Substantia nigra (tissue), 51 donors: ENCODE measurements at places on chromosomes 1 and 21.

DNA sequence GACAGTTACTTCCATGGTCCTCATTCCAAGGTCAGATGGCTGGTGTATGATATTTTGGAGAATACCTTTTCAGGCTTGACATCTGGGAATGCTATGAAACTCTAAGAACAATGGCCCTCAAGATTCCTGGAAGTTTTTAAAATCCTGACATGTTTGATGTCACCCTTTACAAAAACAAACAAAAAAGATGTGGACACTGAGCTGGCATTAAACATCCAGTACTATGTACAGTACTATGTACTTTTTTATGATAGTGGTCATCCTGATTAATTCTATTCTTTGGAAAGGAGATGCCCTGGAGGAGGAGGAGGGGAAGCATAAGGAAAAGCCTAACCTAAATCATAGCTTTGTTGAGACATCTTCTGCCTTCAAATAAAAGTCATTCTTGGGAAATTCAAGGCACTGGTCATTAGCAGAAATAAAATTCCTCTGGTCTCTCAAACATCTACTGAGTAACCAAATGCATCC lies 235.4 kb downstream of the HMCN1 start:
- DNase-seq: no peak

DNA sequence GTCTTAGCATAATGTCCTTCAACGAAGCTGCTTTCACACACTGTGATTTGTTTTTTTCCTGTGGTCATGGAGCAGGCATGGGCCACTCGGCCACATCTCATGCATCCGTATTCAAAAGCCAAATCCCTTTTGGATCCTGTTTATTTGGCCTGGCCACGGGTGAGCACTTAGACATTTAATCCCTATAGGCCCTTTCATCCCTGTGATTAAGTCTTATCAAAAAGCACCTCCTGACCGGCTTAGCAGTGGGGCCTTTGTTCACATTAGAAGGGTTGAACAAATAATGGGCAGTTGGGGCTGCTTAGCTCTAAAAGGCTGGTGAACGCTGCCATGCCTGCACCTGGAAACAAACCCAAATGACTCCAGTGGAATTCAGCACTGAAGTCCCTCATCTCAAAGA lies 2.0 kb downstream of the KCNE2 start:
- DNase-seq: no peak

DNA sequence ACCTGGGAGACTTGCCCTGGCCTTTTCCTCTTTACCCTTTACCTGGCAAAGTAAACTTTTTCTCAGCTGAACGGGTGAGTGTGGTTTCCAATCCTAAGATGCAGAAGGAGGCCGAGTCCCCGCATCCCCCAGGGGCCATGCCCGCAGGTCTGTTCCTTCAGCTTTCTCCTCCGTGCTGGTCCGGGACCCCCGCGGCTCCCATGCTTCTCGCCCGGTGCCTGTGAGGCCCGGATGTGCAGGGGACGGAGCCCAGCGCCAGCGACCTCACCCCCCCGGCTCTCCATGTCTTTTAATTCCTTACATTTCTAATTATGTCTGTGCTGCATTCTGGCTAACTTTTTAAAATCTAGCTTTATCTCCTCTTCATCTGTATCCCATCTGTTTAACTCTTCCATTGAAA lies 21.5 kb upstream of the SCYL3 start:
- no peak for DNase-seq

DNA sequence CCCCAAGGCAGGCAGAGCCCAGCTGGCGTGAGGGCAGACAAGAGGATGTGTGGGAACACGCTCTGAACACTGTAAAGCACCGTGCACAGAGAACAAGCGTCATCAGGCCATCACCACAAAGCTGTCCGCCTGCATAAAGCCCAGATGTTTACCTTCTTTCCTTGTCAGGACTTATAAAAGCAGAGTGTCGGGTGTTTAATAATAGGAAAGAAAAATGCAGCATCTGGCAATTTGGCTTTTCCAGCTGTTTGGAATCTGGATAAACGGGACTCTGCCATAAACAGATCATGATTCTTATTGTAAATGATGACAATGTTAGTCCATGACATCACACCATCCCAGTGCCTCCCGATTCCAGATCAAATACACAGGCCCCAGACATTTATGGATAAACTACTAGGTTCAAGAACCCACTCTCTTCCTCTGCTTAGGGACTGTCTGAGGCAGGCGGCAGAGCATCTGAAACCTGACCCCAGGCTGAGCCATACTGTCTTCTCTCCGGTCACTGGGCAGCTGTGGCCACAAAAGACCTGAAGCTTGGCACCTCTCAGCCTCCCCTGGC lies 4.2 kb downstream of the GLIS1 start:
- no peak for DNase-seq

- DNase-seq: no peak
These were observed 339.7 kb upstream of the PROX1 start for GRCh38 chr1:213647864-213648650.

DNA sequence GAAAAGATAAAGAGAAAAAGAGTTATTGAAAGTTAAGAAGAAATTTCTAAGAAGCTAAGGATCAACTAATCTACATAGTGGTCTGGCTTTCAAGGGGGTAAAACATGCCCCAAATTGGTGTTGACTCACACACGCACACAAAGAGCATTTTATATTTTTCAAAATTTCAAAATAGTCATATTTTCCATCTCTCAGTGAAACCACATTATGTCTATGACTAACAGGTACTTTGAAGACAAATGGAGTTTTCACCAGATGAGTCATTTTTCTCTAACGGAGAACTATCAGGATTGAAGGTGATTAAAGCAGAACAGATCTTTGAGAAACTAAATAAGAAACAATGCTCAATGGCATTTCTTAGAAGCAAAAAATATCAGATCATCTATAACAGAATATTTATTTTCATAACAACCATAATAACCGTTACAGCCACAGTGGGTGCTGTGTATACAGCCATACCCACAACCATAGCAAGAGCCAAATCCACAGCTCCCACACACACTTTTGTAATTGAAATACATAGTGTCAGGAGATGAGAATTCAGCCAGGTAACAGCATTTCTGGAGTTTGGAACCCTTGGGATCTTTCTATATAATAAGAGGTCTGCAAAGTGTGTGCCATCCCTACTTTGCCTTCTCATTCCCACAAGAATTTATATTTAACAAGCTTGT lies at the start of gene KRTAP21-3:
KRTAP21-3 (minus strand) TSS at position 539 of the 671 bp plus-strand sequence; CDS start at position 521, 18 bp downstream.
- DNase-seq: no peak

- DNase-seq: no peak
These were observed 218.7 kb downstream of the PATJ start for GRCh38 chr1:61961009-61961408.

DNA sequence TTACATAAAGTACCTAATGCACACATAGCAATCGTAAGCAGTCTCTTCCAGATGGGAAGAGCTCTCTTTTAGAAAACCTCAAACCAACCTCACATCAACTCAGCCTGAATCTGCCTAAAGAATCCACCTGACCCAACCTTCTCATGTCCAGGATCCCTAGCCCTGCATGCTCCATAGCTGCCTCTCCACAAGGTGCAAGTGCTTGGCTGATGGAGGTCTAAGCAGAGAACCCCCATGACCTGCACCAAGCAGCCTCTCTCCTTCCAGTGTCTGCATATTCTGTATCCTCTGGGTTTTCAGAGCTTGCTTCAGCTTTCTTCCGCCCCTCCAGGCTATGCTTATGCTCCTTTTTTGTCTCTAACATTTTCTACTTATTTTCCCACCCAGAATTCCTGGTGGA lies 2.5 kb downstream of the LY9 start:
- DNase-seq: no peak

- no peak for DNase-seq
These were observed 50.1 kb downstream of the ZFYVE9 start for GRCh38 chr1:52192024-52192423.

- DNase-seq: no peak
These were observed 2.9 kb downstream of the SARS1 start for GRCh38 chr1:109216662-109217061.

GRCh38 chr1:13590486-13590885 lies 6.9 kb downstream of the PDPN start:
- no peak for DNase-seq

DNA sequence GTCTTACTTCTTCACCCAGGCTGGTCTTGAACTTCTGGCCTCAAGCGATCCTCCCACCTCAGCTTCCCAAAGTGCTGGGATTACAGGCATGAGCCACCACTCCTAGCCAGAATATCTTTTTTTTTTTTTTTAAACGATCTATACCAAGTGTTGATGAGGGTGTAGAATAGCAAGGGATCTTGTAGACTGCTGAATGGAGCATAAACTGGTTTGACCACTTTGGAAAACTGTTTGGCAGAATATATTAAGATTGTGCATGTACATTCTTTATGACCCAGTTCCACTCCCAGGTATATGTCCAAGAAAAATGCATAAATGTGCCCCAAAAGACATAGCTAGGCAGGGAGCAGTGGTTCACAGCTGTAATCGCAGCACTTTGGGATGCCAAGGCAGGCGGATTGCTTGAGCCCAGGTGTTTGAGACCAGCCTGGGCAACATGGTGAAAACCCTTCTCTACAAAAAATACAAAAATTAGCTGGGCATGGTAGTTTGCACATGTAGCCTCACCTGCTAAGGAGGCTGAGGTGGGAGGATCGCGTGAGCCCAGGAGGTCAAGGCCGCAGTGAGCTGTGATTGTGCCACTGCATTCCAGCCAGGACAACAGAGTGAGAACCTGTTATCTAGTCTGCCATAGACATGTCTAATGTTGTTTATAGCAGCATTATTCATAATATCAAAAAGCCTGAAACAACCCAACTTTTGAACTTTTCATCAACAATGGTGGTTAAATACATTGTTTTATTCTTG lies 184.0 kb downstream of the VPS13D start:
- no peak for DNase-seq

- DNase-seq: no peak
These were observed 2.3 kb downstream of the AGPAT3 start for GRCh38 chr21:43867332-43867703.

GRCh38 chr1:216032961-216033614 lies 390.2 kb downstream of the USH2A start:
- DNase-seq: no peak

- no peak for DNase-seq
These were observed 1.3 kb upstream of the S100A10 start for GRCh38 chr1:151994956-151995355.

- no peak for DNase-seq
These were observed 1441.7 kb downstream of the PLA2G4A start for GRCh38 chr1:188270497-188270896.

- DNase-seq: no peak
These were observed 10.7 kb upstream of the GPR153 start for GRCh38 chr1:6271554-6271953.

- DNase-seq: no peak
These were observed 648.9 kb downstream of the SMYD3 start for GRCh38 chr1:245858022-245858721.

DNA sequence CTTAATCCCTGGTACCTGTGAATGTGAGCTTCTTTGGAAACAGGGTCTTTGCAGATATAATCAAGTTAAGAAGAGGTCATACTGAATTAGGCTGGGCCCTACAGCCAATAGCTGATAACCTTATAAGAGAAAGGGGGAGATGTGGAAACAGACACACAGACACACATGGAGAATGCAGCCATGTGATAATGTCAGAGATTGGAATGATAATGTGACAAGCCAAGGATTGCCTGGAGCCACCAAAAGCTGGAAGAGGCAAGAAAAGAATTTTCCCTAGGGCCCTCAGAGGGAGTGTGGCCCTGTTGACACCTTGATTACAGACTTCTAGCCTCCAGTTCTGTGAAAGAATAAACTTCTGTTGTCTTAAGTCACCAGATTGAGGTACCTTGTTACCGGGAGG lies 114.5 kb upstream of the SOD1 start:
- DNase-seq: no peak

DNA sequence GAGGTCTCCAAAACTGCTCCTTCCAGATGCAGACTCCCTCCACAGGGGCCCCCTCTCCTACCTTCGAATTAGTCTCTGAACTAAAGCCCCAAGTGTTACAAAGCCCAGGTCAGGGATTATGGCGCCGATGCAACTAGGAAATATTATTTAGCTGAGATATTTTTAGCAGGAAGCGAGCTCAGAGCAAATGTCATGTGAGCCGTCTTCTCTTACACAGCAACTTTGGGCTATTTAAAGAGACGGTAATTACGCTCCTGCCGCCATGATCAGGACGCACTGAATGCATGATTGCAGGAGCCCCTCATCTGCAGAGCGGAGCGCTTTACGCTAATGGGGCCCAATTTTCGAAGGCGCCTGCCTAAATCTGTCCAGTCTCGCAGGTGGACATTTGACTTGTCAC lies 55.3 kb upstream of the TARDBP start:
- DNase-seq: no peak

GRCh38 chr1:171195767-171196166 lies 10.7 kb downstream of the FMO2 start:
- no peak for DNase-seq

DNA sequence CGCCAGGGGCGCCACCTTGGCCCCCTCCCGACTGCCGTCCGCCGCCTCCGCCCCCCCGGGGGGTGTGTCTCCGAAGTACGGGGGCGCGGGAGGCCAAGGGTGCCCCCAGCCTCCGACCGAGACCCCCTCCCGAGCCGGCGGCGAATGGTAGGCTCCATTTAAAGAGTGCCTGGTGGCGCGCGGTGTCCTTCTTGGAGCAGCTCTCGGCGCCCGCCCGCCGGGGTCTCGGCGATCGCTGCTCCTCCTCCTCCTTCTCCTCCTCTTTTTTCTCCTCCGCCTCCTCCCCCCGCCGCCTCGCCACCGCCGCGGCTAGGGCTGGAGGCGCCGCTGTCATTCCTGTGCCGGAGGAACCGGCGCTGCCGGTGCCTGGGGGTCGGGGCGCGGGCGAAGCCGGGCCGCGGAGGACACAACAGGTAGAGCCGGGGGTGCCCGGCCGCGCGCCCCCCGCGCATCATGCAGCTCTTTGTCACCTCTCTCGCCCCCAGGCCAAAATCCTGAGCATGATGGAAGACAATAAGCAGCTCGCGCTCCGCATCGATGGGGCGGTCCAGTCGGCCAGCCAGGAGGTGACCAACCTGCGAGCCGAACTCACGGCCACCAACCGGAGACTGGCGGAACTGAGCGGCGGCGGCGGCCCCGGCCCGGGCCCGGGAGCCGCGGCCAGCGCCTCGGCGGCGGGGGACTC lies at the start of gene KAZN:
KAZN (plus strand) TSS at position 188 of the 685 bp plus-strand sequence.
- DNase-seq: peak; percentile 22

DNA sequence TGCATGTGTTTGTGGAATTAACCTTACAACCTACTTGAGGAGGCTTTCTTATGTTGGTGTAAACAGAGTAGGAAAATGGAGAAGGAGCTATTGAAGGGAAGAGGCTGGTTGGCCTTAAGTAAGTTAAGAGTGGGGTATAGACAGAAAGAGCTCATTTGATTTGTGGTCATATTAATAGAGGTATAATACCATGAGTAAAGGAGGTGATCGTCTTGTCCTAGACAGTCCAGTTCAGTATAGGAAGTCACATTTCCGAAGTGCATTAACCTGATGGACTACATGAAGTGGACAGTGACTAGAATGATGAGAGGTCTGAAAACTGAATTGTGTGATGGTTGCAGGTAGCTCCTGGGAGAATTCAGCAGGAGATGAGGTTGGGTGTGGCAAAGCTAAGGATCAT lies 215.4 kb upstream of the ZC3H12A start:
- no peak for DNase-seq
